Kidney glomerular epithelial cell (primary cell): ENCODE measurements at places on chromosomes 2 and 18.

DNA sequence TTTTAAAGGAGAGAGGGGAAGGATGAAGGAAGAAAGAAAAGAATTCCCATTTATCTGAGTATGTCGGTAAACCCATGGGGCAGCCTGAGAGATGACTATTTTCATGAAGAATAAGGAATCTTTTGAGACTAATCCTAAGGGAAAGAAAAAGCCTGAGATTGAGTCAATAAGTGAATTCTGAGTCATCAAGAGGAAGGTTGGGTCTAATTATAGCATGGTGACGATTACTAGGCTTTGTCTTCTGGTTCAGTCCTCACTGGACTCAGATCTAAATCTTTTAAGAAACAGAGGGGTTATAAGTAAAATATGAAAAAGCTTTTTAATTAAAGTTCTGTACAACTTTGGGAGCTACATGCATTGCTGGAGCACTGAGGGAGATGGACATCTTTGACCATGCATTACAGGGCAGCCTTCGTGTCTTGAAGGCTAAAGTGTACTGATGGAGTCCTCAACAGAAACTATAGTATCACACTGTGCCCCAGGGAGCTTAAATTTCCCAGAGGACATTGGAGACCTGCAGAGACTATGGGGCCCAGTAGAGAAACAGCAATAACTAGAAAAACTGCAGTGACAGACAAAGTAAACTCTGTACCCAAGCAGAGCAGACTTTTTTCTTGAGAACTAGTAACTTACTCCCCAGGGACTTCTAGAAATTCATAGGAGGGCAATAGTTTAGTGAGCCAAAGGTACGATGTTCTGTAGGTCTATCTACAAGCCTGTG is 260.9 kb downstream of the RAD51AP2 start:
- DNase-seq: no peak

- no peak for DNase-seq
Measured at GRCh38 chr2:24909555-24910177, 10.4 kb downstream of the ADCY3 start.

GRCh38 chr2:15570104-15570503 is 9.0 kb upstream of the NBAS start:
- no peak for DNase-seq

DNA sequence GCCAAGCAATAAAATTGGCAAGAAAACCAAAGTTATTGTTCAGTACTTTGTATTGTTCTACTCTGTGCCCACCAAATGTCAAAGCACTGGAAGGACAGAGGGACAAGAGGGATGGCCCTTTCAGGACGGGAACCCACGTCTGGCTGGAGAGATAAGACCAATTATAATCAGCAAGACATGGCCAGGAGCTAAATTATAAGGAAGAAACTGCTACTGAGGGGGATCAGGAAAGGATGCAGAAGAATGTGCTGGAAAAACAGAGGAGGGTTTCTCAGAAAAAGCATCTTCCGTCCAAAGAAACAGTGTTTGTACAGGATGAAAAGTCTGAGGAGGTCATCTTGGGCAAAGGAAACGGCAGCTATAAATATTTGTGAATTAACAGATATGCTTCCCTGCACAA is 46.4 kb upstream of the NARS1 start:
- no peak for DNase-seq

- DNase-seq: no peak
Measured at GRCh38 chr2:128420776-128421175, 102.1 kb upstream of the HS6ST1 start.
